Glutamatergic neuron (in vitro differentiated cells): ENCODE measurements at places on chromosomes 5 and 9. TPM values are rescaled to one million over a fixed set of nuclear protein-coding genes. Genes with fewer than 3 reads are reported as not detected.

DNA sequence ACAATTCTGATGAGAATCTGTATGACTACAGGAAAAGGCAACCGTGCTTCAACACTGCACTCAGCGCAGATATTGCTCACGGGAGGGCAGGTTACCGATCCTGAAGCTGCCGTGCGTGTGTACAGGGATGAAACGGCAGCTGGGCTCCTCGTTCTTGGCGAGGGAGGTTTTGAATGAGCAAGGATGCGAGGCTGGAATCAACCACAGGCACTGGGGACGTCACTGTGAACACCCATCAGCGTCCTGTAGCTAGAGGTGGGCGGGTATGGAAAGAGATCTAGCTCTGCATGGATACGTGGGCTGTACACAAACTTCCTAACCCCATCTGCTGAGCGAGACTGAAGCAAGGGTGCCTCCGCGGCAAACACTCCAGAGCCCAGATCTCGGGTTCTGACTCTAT lies 84.3 kb upstream of the COL5A1 start:
- peaks cover 6% of the 10 kb centered on the region for H3K27me3 ChIP-seq
- no peaks in the 10 kb centered on the region for H3K36me3 ChIP-seq
- peak overlapping the region; percentile 68 for H3K27ac ChIP-seq
- no peak for DNase-seq

DNA sequence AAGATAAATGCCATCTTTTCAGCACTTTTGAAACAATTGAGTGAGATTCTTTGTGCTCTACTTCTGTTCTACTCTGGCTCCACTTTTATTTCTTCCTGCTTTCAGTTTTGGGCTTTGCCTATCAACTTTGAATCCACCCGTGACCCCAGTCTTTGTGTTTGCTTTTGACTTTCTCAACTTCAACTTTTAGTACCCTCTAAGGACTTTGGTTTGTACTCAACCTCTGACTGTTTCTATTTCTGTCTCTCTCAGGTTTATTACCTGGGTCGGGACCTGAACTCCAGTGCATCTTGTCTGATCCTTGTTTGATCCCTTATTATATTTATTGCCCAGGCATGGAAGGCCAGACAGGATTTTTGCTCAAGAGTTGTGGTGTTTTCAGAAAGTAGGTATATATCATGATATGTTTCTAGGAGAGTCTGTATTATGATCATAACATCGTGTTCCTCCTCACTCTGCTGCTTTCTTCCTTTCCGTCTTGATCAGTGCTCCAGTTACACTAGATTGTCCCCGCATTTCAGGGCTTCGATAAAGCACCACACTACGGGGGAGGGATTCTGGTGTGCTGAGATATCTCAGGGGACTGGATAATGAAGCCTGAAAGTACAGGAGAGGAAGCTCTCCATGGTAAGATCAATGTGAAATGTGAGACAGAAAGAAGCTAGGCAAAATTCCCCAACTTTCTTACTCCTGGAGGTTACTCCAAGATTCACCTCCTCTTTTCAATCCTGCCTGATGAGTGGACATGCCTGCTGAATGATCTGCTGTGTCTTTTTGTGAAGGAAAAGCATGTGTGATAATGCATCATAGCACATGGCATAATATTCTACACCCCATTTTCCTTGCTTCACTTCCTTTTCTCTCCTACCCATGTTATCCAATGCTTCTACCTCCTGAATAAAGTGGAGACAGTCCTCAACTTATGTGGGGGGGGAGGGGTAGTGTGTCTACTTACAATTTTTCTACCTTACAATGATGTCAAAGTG lies 155.5 kb upstream of the GRIN3A start:
- no peak overlapping the region for H3K27ac ChIP-seq
- no peak for DNase-seq
- peaks cover 6% of the 10 kb centered on the region for H3K4me1 ChIP-seq
- no peak overlapping the region for H3K4me3 ChIP-seq

GRCh38 chr5:624951-625230 lies 12.8 kb downstream of the CEP72 start:
- DNase-seq = no peak
- no peak overlapping the region for H3K27ac ChIP-seq
- H3K27me3 ChIP-seq = peaks cover 4% of the 10 kb centered on the region
- peaks cover 4% of the 10 kb centered on the region for H3K36me3 ChIP-seq
- H3K4me3 ChIP-seq = no peak overlapping the region

DNA sequence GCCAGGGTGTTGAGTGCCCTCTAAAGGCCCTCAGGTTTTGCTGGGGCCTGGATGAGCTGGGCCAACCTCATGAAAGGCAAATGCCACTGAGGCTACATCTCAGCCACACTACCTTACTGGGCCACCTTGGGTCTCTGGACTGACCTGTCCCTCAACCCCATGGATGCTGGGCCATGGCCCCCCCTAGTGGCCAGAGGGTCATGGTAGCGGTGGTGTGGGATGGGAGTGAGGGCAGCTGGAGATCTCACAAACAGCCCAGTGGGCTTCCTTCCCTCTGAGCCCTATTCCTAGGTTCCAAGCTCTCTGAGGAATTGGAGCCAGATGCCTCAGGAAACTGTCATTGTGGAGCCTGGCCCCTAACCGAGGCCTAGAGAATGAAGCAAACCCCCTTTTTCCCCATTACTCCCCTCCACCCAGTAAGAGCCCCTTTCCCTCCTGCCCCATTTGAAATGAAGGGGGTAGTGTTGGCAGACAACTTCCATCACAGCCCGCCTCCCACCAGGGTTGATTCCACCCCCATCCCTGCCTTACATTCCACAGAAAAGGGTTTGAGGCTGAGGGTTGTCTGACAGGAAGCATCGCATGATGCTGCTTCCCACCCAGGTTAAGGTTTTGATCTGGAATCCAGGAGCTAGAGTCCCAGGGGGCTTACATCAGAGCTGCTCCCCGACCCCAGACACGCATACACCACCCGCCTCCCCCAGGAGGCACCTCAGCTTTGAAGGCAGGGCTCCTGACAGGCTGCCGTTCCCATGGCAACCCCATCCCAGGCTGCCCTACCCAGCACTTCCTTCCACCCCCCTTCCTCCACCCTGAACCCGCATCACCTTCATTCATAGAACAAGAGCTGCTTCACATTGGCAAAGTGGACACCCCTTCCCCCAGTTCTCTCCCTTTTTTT lies 63.9 kb downstream of the PCDH1 start:
- H3K4me1 ChIP-seq = peaks cover 10% of the 10 kb centered on the region
- peaks cover 2% of the 10 kb centered on the region for H3K27me3 ChIP-seq
- no peak overlapping the region for H3K27ac ChIP-seq
- no peak overlapping the region for H3K4me3 ChIP-seq

DNA sequence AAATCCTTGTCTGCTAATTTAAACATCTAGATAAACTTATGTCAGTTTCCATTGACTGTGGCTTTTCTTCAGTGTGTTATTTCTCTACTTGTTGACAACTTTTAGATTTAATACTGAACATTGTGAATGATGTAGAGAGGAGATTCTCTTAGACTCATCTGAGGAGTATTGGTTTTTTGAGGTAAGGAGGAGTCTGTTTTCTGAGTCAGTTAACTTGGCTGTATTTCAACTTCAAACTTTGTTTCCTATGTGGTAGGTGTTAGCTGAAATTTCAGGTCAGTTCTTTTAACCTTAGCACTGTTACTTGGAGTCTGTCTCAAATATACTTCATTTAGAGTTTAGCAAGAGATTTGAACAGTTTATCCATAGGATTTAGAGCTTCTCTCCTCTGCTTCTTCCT lies 67.9 kb downstream of the XRCC4 start:
- no peak for DNase-seq
- no peaks in the 10 kb centered on the region for H3K36me3 ChIP-seq
- H3K27me3 ChIP-seq = no peaks in the 10 kb centered on the region
- no peak overlapping the region for H3K4me3 ChIP-seq
- no peak overlapping the region for H3K27ac ChIP-seq

DNA sequence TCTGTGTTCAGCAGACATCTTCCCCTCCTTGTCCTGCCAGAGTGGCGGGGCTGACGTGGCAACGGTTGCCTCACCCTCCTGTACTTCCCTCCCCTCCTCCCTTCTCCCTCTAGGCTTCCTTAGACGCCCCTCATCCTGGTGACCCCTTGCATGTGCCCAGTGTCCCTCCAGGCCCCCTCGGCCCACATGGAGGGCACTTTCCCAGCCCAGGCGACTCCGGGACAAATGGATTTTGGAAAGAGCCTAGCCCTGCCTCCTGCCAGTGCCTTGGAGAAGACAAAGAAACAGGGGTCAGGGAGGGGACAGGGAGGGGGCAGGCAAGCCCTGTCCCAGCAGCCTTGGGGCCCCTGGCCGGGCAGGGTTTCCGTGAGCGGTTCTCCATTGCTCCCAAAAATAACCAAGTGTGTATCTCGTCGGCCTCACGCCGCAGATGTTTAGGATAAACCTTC lies 38.3 kb upstream of the NEURL1B start:
- peaks cover 3% of the 10 kb centered on the region for H3K27me3 ChIP-seq
- H3K4me1 ChIP-seq = peaks cover 6% of the 10 kb centered on the region
- no peak overlapping the region for H3K27ac ChIP-seq
- peaks cover 12% of the 10 kb centered on the region for H3K36me3 ChIP-seq
- no peak overlapping the region for H3K4me3 ChIP-seq

DNA sequence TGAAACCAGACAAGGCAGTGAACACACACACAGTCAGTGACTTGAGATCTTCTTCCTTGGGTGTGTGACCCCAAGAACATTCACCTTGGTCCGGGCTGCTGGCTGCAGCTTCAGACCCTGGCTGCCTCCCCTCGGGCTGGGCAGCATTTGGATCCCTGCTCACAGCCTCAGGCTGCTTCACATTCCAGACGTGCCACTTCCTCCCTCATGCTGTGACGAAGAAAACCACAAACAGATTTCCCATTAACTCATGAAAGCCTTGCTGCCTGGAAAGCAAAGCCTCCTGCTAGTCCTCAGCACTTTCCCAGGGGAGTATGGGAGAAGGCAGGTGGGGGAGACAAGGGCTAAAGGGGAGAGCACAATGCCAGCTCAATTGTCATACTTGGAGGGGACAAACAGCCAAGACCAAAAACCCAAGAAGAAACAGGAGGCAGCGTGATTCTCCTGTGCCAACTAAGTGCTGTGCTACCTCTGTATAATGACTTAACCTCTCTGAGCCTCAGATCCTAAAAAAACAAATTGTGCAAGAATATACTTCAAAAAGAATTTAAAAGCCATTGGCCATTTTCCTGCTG lies 594.6 kb upstream of the BRINP1 start:
- no peaks in the 10 kb centered on the region for H3K36me3 ChIP-seq
- H3K27ac ChIP-seq = no peak overlapping the region
- peaks cover 10% of the 10 kb centered on the region for H3K4me1 ChIP-seq
- H3K4me3 ChIP-seq = no peak overlapping the region
- H3K27me3 ChIP-seq = peaks cover 4% of the 10 kb centered on the region

- DNase-seq = no peak
- no peaks in the 10 kb centered on the region for H3K36me3 ChIP-seq
- H3K4me1 ChIP-seq = no peaks in the 10 kb centered on the region
- H3K4me3 ChIP-seq = no peak overlapping the region
- no peaks in the 10 kb centered on the region for H3K27me3 ChIP-seq
These were observed 75.3 kb downstream of the HMGCR start for GRCh38 chr5:75412111-75412990.

DNA sequence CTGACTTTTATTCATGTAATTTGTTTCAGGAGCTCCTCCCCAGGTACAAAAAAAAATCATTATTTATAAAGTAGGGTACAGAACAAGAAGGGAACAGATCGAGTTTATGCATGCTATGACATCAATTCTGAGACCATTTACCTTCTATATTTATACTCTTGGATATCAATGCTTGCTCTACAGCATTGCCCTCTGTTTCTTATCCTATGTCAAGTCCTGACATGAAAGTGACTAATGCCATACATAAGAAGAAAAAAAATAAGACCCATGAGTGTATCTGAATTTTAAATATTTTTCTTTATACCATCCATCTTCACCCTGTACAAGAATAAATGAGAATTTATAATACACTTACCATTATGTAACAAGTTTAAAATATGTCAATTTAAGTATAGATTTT lies 2016.3 kb upstream of the CDH9 start:
- no peak for DNase-seq
- no peak overlapping the region for H3K27ac ChIP-seq
- H3K27me3 ChIP-seq = no peaks in the 10 kb centered on the region
- H3K36me3 ChIP-seq = no peaks in the 10 kb centered on the region
- H3K4me1 ChIP-seq = no peaks in the 10 kb centered on the region
- no peak overlapping the region for H3K4me3 ChIP-seq

- no peak overlapping the region for H3K4me3 ChIP-seq
- no peaks in the 10 kb centered on the region for H3K4me1 ChIP-seq
- H3K27me3 ChIP-seq = peaks cover 3% of the 10 kb centered on the region
- peaks cover 27% of the 10 kb centered on the region for H3K36me3 ChIP-seq
- DNase-seq = no peak
These were observed 40.7 kb upstream of the ZNF300 start for GRCh38 chr5:150945486-150945885.

- no peak for DNase-seq
- no peak overlapping the region for H3K27ac ChIP-seq
- peaks cover 16% of the 10 kb centered on the region for H3K36me3 ChIP-seq
- no peaks in the 10 kb centered on the region for H3K27me3 ChIP-seq
- H3K4me3 ChIP-seq = no peak overlapping the region
- no peaks in the 10 kb centered on the region for H3K4me1 ChIP-seq
These were observed 126.0 kb upstream of the IRX2 start for GRCh38 chr5:2877522-2877921.

GRCh38 chr9:4787876-4788275 lies 4.9 kb upstream of the RCL1 start:
- peaks cover 5% of the 10 kb centered on the region for H3K27me3 ChIP-seq
- no peaks in the 10 kb centered on the region for H3K36me3 ChIP-seq
- H3K4me1 ChIP-seq = no peaks in the 10 kb centered on the region
- no peak overlapping the region for H3K4me3 ChIP-seq

The CCL27 gene
- 1.7 TPM for total RNA-seq

The PIP5K1B gene
- 0.27 TPM for total RNA-seq

The TICAM2 gene
- 0.42 TPM for total RNA-seq

The MAST4 gene
- total RNA-seq = 11.5 TPM

The SPARC gene
- 946 TPM for total RNA-seq

The MED22 gene
- 35.7 TPM for total RNA-seq

The LOX gene
- total RNA-seq = 0.27 TPM

The PURA gene
- total RNA-seq = 4.1 TPM

The CDX1 gene
- total RNA-seq = not detected

The SUB1 gene
- 172 TPM for total RNA-seq

The ACTBL2 gene
- not detected for total RNA-seq
